GM12864 (cell line): ENCODE measurements at places on chromosomes 2 and 18.

DNA sequence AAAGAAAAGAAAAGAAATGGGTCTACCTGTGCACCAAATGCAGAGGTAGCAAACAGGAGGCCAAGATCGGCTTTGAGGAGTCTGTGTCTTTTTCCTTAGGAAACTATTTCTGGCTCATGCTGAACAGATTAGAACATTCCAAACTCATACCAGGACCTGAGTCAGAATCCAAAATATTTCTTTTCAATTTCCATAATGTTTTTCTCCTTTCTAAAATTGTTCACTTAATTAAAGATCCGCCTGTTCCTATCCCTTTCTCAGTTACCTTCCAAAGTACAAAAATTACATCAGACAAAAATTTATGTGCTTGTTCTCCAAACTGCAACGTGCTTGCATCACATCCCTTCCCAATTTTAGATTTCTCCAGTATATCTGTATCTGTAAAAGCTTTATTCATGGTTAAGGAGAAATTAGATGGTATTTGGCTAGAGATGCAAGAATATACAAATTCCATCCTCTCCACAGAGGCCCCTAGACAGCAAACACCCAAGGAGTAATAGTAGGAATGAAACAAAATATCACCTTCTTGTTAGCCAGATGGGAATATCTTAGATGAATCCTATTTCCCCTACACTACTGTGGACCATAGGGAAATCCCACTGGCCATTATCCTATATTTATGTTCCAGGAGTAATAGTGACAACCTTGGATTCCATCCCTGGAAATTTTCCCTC, 130.6 kb downstream of the LNPK start:
- no peak for DNase-seq

GRCh38 chr2:217854684-217855420, 147.9 kb downstream of the TNS1 start:
- no peak for DNase-seq

- no peak for DNase-seq
Measured at GRCh38 chr2:27714851-27715291, 51.2 kb downstream of the SLC4A1AP start.

GRCh38 chr18:12779043-12779442, 76.2 kb downstream of the PSMG2 start:
- DNase-seq, result no peak

DNA sequence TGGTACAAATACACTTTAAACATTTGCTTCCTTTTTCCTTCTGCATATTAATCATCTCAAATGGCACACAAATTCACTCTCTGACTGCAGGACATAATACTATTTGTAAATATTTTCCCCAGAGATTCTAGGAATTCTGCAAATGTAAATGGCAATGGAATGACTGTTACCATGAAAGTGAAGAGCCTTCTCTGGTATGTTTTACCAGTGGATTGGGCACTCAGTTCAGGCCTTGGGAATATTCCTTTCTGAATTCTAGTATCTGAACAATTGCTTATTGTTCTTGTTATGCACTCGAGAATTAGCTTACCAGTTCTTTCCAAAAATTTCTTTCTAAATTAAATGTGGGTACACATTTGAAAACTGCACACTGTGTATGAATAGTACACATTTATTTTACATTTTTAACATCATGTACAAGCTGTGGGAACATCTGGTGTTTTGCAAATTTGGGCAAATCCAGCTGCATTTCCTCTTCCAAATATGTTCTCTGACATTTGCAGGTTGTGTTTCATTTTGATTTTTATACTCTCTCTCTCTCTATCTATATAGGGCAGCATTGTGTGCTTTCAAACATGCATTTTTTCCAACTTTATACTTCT, 289.1 kb downstream of the NBAS start:
- no peak for DNase-seq

DNA sequence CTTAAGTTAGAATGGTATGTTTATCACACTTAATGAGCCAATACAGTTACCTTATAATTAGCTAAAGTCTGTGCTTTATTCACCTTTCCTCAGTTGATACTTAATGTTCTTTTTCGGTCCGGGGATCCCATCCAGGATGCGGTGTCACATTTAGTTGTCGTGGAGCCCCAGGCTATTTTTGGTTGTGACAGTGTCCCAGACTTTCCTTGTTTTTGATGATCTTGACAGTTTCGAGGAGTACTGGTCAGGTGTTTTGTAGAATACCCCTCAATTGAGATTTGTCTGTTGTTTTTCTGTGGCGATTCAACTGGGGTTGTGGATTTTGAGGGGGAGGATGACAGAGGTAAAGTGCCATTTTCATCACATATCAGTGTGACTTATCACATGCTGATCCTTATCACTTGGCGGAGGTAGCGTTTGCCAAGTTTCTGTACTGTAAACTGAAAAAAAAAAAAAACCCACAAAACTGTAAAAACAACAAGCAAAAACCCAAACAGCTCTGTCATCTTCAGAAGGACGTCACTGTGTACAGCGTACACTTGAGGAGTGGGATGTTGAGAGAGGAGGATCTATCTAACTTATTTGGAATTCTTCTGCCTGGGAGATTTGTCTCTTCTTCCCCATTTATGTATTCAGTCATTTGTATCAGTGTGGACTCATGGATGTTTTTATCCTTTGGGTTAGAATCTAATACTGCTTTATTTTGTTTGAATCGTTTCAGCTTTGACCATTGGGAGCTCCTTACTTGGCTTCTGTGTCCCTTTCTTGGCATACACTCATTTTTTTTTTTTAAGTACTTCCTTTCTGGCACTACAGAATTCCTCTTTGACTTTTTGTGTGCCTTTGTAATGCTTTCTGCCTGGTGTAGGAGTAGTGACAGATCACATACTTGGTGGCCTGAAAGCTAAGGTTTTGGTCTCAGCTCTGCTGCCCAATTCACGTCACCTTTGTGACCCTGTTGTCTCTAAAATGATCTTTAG, 68.1 kb downstream of the FMNL2 start:
- no peak for DNase-seq

GRCh38 chr2:207718521-207718920, 7.1 kb downstream of the CCNYL1 start:
- DNase-seq, result no peak

DNA sequence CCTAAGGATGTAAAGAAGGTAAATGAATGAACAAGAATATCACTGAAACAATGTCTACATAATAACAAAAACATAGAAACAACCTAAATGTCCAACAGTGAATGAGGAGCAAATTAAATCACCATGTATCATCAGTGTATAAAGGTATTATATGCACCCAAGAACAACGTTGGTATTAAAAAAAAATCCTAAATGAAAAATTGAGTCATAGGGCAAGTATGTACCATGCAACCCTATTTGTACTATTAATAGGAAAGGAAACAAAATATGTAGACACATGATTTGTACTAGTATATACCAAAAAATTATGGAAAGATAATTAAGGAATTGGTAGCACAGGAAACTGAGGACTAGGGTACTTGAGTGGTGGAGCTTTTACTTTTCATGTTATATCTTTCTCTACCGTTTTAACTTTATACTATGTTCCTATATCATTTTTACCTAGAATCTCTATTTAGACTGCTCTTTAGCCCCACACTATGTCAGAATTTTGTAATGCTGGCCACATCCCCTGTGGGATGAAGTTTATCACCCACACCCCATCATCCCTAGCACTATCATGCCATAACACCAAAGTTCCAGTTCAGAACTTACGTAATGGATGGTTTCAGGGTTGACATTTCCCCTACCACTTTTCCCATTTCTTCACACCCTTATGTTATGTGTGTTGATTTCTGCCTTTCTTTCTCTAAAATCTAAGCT, 25.6 kb downstream of the IKZF2 start:
- no peak for DNase-seq

- DNase-seq, result no peak
Measured at GRCh38 chr2:10499911-10500521, 51.9 kb upstream of the ODC1 start.

- no peak for DNase-seq
Measured at GRCh38 chr2:177143444-177143843, 69.2 kb upstream of the HNRNPA3 start.

- no peak for DNase-seq
Measured at GRCh38 chr2:152585830-152586484, 131.3 kb downstream of the PRPF40A start.

- DNase-seq, result no peak
Measured at GRCh38 chr2:180656455-180656847, 324.0 kb upstream of the UBE2E3 start.

DNA sequence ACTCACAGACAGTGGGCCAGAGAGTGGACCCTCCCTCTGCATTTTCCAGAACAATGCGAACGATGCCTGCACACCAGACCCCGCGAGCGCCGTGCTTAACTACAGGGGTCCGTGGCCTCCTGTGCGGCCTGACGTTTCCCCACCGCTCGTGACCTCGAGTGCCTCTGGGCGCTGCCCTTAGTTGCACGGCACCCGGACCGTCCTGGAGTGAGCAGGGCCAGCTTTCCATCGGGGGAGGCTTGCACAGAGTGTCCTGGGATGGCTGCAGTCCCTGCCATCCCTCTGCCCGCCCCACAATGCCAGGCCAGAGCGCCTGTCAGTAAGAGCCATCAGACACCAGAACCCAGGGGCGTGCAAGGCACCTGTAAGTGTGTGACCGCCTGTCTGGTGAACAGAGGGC, 217.0 kb downstream of the TWIST2 start:
- no peak for DNase-seq

DNA sequence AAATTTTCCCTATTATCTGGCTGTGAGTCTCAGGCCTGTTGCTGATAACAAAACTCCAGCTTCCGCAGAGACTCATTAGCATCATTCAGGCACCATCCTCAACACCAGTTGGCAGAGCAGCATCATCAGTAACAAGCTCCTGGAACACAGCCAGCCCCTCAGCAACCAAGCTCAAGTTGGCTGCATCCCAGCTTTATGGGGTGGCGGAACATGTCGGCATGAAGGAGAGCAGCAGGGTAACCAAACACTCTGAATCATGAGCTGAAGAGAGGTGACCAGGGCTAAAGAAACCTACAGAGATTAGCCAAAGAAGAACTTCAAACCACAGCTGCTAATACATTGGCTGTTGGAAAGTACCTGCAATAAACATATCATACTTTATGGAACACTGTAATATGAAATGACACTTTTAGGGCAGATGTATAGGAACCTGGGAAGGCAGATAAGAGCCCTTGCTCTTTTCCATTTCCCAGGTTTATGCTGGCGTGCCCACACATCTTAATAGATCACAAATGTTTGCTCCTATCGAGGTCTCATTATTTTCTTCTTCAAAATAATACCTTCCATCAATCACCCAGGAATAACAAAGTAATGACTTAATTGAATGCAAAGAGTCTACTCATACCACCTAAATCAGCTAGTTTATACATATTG, 63.8 kb downstream of the PDE11A start:
- DNase-seq, result no peak

DNA sequence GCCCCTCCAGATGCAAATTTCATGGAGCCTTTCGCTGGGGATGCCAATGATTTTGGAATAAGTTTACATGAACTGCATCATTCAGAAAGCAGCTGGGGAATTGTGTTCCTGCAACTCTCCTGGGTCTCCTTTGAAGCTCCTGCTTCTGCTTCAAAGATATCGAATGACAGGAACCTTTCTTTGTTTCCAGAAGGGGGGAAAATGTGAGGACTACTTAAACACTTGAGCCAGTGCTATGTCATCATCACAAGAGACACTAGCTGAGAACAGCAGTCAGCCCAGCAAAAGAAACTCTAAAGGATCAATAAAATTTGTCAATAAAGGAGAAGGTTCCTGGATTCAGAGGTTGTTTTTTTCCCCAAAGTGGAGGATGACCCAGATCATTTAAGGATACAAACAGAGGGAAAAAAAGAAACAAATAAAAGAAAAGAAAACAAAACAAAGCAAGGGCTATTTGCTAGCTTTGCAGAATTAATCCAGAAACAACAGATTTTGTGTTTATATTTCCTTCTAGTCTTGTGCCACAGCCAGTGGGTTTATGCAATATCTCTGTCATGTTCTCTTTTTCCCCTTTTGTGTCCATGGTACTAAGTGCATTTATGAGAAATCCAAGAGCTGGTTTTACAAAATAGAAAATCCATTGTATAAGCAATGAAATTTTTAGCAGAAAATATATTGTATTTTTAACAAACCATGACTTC, 463.7 kb downstream of the CDH2 start:
- no peak for DNase-seq

GRCh38 chr2:232369126-232369951, 9.2 kb upstream of the ALPP start:
- no peak for DNase-seq

DNA sequence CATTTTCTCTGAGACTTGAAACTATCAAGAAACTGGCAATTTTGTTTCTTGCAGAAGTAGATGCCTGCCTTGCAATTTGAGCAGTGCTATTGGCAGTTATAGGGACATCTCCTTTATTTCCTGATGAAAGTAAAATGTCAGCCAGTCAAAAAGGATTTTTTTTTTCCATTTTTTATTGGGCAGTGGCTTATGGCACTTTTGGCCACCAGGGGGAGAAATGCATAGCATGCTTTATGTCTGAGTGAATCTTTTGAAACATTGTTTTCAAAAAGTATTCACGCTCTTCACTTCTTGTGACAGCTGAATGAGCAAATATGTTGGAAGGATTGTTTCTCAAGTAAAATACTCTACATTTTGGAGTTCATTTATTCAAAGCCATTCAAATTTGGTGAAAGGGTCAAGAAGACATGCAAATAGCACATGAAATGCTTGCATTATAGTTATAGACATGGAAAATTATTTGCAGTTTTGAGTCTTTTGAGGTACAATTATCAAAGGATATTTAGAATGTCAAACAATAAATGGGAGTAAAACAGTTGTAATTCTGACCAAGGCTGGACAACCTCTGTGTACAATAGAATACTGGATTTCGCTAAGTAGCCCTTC, 491.0 kb downstream of the CDH2 start:
- DNase-seq, result no peak

DNA sequence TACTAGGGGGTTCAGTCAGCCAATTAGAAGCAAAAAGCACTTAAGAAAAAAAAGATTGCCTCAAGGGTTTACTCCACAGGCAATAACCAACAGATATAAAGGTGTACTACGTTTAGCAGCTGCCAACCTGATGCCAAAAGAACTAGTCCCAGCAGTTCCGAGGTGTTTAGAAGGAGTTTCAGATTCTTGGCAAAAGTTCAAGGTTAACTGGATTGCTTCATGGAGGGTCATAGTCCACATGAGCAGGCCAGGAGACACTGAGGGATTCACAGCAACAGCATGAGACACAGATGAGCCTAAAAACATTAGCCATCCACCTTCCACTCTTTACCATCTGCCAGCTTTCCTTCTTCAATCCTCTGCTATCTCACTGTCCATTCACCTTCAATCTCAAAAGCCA, 4.9 kb upstream of the DNAH7 start:
- no peak for DNase-seq

GRCh38 chr2:151933266-151933804, 105.1 kb upstream of the ARL5A start:
- DNase-seq, result no peak

DNA sequence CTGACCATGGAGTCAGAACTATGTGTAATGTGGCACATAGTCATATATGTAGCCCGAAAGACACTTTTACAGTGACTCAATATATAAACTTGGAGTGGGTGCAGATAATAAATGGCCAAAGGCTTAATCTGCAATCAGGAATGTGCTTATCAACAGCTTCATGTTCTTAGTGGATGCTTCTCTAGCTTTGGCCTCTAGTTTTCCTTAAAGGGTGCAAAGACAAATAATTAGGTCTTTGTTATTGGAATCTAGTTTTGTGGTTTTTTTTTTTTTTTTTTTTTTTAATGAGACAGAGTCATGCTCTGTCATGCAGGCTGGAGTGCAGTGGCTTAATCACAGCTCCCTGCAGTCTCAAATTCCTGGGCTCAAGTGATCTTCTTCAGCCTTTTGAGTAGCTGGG, 625.6 kb downstream of the EPHA4 start:
- DNase-seq, result no peak
